Muscle of leg (tissue), 16 donors: ENCODE measurements at places on chromosomes 4 and X. TPM values are rescaled to one million over a fixed set of nuclear protein-coding genes. Genes with fewer than 3 reads are reported as not detected.
A peak's percentile ranks its signal among the peaks of the same experiment; 100 is the strongest.

GRCh38 chr4:25361253-25361652 is 15.8 kb upstream of the ANAPC4 start:
- no peaks in the 10 kb centered on the region for H3K27me3 ChIP-seq
- no peak overlapping the region for H3K27ac ChIP-seq
- no peak overlapping the region for H3K4me3 ChIP-seq
- H3K36me3 ChIP-seq: peaks cover 12% of the 10 kb centered on the region

DNA sequence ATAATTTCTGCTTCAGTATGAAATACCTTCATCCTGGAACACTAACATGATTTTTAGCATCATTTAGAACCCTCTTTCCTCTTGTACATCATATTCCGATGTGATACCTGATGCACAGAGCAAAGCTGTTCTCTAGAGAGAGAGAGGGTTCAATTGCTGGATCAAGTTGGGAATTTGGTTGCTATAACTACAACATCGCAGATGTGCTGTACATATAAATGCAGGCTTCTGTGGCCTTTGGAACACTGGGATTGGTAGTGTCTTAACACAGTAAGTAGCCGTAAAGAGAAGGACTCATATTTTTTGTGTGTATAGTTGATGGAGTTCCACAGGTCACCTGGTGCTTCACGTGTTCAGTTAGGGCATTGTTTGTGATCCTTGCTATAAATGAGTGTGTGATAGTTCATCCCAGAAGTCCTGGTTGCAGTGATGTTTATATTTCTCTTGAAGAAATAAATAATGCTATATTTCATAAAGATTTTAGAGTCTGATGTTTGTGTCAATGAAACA is 119.2 kb downstream of the RAPGEF2 start:
- peak; percentile 20 for DNase-seq
- no peaks in the 10 kb centered on the region for H3K36me3 ChIP-seq
- no peaks in the 10 kb centered on the region for H3K27me3 ChIP-seq
- no peak overlapping the region for H3K27ac ChIP-seq
- no peak overlapping the region for H3K4me3 ChIP-seq

- peaks cover 10% of the 10 kb centered on the region for H3K4me1 ChIP-seq
- H3K27me3 ChIP-seq: no peaks in the 10 kb centered on the region
- DNase-seq: no peak
Measured at GRCh38 chr4:139606579-139607501, 50.8 kb upstream of the SETD7 start.

GRCh38 chr4:6372649-6373525 is 99.5 kb downstream of the PPP2R2C start:
- H3K4me3 ChIP-seq: no peak overlapping the region
- no peak overlapping the region for H3K27ac ChIP-seq
- no peaks in the 10 kb centered on the region for H3K4me1 ChIP-seq
- peaks cover 21% of the 10 kb centered on the region for H3K27me3 ChIP-seq
- no peaks in the 10 kb centered on the region for H3K36me3 ChIP-seq

DNA sequence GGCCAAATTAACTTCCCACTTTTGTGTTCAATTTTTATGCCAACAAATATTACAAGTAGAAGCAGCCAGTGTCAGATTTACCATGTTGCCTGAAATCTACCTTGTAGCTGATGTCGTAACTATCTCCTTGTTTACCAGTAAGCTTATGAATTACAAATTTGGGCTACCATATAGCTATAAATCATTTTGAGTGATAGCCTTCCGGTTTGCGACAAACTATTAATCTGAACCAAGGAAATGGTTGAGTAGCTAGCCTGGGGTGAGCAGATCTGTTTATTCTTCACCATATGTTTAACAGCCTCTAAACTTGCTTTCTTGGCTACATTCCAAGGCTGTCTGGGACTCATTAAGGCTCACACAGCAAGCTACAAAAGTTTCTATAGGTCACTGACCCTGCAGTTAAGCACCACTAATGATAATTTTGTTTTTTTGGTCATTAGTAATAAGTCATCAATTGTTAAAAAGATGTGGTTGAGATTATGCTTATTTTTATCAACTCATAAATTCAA is 218.7 kb upstream of the SPOCK3 start:
- no peak overlapping the region for H3K27ac ChIP-seq
- no peaks in the 10 kb centered on the region for H3K36me3 ChIP-seq
- DNase-seq: no peak
- no peaks in the 10 kb centered on the region for H3K4me1 ChIP-seq
- H3K27me3 ChIP-seq: no peaks in the 10 kb centered on the region
- no peak overlapping the region for H3K4me3 ChIP-seq

- H3K4me1 ChIP-seq: peaks cover 10% of the 10 kb centered on the region
- H3K27me3 ChIP-seq: peaks cover 9% of the 10 kb centered on the region
- DNase-seq: peak; percentile 33
- H3K27ac ChIP-seq: peak within 1 kb of the TSS; percentile 40
Measured at GRCh38 chr4:78551420-78552351, at the start of gene ANXA3. Gene ANXA3, plus strand, starts transcription at chr4:78551770. Its CDS starts 2,704 bp downstream, at chr4:78554474.

DNA sequence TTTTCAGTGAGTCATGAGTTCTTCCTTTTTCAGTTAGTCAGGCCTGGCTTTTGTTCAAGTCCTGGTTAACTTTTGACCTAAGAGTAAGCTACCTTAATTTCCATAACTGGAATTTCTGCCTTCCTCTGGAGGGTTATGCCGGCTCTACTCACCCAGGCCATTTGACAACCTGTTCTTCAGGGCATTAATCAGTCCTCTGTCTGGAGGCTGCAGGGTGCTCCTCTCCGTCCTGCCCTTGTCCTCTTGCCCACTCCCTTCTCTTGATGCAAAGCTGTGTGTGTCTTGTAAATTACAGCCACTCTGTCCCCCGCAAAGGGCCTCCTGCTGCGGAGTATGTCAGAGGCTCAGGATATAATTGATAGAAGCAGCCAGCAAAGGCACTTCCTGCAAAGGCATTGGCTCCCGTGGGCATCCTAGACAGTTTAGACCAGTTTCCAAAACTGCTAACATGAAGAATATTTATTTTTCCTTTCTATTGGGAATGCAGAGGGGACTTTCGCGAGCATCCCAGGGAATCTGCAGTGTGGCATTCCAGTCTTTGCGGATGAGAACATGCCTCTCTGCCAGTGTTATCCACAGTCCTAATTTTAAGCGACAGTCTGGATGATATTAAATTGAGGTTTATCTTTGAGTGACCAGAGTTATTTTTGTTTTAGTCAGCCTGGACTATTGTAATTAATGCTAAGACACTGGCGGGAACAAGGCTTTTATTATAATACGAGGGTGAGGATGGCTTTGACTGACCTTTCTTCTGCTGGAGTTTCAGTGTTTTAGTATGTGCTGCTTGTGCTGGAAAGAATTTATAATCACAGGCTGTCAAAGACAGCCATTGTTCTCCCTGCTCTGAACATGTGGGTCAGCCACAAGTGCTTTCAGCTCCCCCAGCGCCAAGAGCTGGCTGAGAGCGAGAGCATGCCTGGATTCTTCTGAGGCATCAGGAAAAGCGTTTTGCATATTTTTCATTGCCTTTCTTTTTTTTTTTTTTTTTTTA is 74.2 kb downstream of the LIMCH1 start:
- peak; percentile 95 for DNase-seq
- peak overlapping the region; percentile 87 for H3K27ac ChIP-seq
- H3K36me3 ChIP-seq: no peaks in the 10 kb centered on the region

MTTP gene
- total RNA-seq: 0.40 TPM
